ENCODE measurements at places on chromosomes 7 and 10. TPM values are rescaled to one million over a fixed set of nuclear protein-coding genes. Genes with fewer than 3 reads are reported as not detected.

GRCh38 chr7:39746103-39746819, 122.9 kb downstream of the RALA start:
- peak; percentile 79 for DNase-seq

DNA sequence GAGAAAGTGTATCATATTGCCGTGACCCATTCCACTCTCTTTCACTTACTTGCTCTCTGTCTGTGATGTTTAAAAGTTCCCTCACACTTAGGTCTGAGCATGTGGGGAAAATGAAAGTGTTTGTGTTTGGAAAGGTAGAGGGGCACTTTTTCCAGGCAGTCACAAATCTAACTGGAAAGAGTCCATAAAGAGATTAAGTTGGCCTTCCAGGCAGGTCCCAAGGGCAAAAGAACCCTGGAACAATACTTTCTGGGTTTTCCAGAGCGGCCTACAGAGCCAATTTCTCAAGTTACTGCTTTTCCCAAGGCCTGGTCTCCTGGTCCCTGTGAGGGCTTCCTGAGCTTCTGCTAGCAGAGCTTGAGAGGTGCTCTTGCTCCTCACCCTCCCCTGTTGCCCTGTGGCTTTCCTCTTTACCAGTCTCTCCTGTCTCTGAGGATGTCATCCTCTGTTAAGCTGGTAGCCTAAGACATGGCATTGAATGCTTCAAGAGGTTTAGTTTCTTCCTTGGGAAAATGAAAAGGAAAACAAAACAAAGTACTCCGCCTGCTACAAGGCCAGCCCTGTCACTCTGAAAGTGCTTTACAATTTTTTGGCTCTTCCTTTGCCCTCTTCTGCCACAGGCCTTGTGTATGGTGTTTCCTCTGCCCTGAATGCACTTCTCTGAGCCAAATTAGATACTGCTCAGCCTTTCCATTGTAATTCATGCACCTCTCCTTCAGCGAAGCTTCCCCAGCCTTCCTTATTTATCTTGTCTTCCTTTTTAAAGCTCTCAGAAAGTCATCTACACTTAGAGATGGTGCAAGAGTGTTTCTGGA, 20.1 kb downstream of the TES start:
- DNase-seq: no peak

The CLDN3 gene
- total RNA-seq: not detected

- no peak for DNase-seq
Observed at GRCh38 chr7:133310232-133310862, 57.5 kb downstream of the EXOC4 start.

DNA sequence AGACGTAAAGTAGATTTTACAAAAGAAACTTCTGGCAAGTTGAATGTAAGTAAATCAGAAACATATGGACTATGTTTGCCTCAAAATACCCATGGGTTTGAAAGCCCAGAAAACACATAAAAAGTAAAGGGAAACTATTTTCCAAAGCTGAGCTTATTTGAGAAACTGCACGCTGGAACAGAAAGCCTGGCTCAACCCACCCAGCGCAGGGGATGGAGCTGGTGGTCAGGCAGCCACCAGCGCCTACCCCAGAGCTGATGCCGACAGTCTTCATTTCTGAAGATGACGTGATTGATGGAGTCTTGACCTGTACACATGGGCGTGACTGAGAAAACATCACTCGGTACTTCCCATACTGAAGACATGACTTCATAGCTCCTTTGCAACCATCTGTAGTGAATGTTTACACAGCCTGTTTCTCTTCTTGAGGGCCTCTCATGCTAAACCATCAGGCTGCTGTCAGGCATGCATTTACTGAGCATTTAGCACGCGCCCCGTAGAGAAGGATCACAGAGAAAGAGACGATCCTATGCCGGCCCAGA, 232.6 kb upstream of the AUTS2 start:
- no peak for DNase-seq

The MYO3A gene
- 4.1 TPM for total RNA-seq

GRCh38 chr10:14971867-14972448, 12.8 kb downstream of the MEIG1 start:
- DNase-seq: no peak

The ASAH2B gene
- total RNA-seq: 8.6 TPM

DNA sequence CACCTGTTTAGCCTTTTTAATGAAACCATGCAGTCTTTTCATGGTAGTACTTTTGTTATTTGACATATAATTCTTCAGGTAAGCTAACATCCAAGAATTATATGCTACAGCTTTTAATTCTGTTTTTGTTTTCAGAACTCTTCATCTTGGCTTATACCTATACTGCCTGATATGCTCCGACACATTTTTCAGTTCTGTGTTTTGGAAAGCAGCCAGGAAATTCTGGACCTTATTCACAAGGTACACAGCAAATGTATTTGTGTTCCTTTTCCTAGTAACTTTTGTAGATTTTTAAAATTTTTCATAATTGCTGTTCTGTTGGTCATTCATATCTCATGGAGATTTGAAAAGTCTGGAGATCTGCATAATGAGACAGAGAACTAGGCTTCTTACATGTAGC, 56.7 kb downstream of the BTAF1 start:
- no peak for DNase-seq

DNA sequence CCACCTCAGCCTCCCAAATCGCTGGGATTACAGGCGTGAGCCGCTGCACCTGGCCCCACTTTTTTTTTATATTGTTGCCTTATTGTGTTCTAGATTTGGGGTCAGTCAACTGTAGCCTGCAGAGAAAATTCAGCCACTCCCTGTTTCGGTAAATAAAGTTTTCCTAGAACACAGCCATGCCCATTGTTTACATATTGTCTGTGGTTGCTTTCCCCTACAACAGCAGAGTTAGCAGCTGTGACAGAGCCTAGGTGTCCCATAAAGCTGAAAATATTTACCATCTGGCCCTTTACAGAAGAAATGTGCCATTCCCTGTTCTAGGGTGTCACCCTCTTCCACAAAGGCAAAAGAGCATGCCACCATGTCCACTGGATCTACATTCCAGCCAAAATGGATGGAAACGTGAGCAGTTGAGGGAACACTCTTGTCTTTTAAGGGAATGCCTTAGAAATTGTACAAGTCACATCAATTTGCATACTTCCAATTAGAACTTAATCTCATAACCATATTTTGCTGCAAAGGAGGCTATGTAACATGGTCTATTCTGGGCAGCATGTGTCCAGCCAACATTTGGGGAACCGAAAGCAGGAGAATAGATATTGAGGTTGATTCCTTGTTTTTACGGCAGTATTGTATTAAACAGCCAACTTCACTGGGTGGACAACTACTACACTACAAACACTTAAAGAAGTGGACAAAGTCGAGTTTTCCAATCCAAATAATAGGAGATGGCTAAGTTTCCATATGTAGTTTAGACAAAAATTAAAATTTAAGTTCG, 11.0 kb upstream of the BLVRA start:
- DNase-seq: no peak

The GDF10 gene
- 6.5 TPM for total RNA-seq

- no peak for DNase-seq
Observed at GRCh38 chr10:60312818-60313588, 76.7 kb downstream of the ANK3 start.

GRCh38 chr10:36597756-36598320, 527.6 kb upstream of the ANKRD30A start:
- DNase-seq: no peak

- DNase-seq: no peak
Observed at GRCh38 chr7:38215115-38215514, 37.1 kb downstream of the STARD3NL start.

GRCh38 chr10:87500646-87501048, 4.0 kb upstream of the MINPP1 start:
- no peak for DNase-seq

DNA sequence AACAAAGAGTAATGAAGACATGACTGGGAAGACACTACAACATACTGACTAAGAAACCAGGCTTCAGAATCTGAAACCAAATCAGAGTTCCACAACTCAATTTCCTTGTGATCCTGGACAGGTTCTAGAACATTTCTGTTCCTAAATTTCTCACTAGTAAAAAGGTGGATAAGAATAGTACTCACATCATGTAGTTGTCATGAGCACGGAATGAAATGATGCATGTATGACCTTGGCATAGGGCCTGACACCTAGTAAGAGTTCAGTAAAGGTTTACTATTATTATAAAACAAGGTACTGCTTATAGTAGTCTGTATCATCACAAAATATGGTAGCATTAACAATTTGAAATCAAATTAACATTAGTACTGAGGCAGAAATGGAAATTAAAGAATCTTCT, 19.9 kb downstream of the DOCK4 start:
- DNase-seq: no peak

The TMEM72 gene
- not detected for total RNA-seq

GRCh38 chr10:35458500-35459448, 122.5 kb downstream of the CCNY start:
- DNase-seq: no peak

GRCh38 chr10:3825244-3825643, 40.2 kb upstream of the KLF6 start:
- DNase-seq: no peak

The CRPPA gene
- 9.0 TPM for total RNA-seq

DNA sequence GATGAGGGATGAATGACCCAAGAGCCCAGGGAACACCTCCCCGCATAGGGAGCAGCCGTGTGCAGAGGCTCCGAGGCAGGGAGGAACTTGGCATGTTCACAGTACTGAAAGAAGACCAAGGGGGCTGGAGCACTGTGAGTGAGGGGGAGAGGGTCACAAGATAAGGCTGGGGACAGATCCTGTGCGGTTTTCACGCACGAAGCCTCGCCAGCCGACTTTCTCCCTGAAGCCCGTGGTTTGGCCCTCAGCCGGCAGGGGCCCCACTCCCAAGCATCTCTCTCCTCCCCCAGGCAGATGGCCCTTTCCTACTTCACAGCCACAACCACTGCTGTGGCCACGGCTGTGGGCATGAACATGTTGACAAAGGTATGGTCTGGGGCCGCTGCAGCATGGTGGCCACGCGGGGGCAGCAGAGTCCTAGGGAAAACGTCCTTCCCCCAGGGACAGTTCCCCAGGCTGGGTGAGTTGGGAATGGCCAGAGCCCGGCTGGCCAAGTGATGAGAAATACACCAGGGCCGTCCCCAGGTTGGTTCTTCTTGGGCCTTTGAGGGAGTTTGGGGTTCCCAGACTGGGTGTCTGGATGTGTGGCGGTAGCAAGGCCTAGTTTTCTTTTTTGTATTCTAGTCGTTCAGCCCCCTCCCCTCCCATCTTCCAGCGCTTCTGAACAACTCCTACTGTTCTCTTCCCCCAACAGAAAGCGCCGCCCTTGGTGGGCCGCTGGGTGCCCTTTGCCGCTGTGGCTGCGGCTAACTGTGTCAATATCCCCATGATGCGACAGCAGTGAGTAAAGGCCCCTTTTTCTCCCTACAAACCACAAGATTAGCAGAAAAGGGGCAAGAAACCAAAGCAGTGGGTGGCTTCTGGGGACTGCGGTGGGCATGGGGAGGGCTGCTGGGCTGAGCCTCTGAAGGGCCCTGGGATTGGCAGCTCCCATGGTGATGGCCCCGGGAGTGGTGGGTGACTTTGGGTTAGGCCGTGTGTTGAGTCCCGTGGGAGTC, 14.4 kb upstream of the WBP1L start:
- peak; percentile 87 for DNase-seq

DNA sequence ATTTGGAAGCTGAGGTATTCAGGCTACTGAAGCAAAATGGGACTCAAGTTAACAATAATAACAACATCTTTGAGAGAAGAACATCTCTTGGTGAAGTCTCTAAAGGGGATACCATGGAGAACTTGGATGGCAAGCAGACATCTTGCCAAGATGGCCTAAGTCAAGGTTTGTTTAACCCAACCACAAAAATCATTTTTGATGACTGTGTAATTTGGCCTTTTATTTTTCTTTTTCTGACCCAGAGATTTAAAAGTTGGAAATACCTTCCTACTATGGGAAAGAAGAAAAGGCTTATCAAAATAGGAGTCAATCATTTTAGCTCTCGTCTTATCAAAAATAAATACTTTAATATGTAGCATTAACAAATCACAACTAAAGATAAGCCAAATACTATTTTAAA, 72.4 kb downstream of the PON1 start:
- no peak for DNase-seq

DNA sequence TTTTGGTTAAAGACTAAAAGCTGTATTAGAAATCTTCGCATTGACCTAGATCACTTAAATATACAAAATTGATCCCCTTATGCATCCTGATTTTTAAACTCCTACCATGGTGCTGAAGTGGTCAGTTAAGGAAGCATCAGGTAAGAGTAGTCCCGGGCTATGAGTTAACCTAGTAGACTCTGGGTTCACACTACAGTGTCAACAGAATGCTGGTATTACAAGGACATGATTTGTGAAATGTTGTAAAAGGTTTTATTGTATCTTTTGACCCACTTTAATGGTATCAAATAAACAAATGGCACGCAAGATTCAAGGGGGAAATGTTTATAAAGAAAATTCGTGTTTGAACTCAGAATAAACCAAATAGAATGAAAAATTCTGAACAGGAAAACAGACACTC, 36.8 kb downstream of the RTKN2 start:
- DNase-seq: no peak

- DNase-seq: no peak
Observed at GRCh38 chr10:3681642-3682554, 103.1 kb downstream of the KLF6 start.

- DNase-seq: no peak
Observed at GRCh38 chr10:7980196-7980595, 74.3 kb upstream of the GATA3 start.

GRCh38 chr10:13091801-13092200, 8.2 kb upstream of the OPTN start:
- no peak for DNase-seq

The FGL2 gene
- total RNA-seq: 2.9 TPM

DNA sequence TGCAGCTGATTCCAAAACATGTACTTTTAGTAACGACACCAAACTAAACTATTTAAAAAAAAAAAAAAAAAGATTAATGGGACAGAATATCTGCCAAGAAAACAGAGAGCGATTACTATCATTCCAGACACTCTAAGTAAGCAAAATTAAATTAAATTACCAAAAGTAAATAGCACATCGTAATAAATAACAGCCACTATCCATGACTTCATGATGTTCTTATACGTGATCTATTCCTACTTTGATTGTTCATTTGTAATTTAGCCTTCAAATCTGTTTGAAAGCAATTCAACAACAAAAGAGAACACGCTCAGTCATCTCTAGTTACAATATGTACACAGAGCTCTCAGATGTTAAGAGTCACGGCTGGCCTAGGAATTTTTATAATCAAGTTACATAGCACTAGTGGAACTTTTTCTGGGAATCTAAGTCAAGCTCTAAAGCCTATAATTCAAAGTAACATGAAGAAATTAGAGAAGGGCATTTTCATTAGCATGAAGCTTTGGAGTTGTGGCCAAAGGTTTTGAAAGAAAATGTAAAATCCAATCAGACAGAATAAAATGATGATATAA, 241.7 kb upstream of the NEBL start:
- no peak for DNase-seq

The SP4 gene
- total RNA-seq: 74.6 TPM

The CCDC7 gene
- total RNA-seq: 236 TPM
